Stimulated activated CD4-positive, alpha-beta T cell treated with anti-CD3 and anti-CD28 coated beads, Interleukin-1b, Interleukin-23, amount 100 ng/mL, for 4 hours (primary cell): ENCODE measurements at places on chromosomes 2 and 18.

- DNase-seq = no peak
Observed at GRCh38 chr2:20674974-20675679, 8.2 kb downstream of the GDF7 start.

GRCh38 chr18:67919316-67919715, 402.8 kb upstream of the DSEL start:
- DNase-seq = no peak

GRCh38 chr2:208049441-208049840, 24.1 kb upstream of the PLEKHM3 start:
- no peak for DNase-seq

- no peak for DNase-seq
Observed at GRCh38 chr2:76378140-76378539, 667.4 kb upstream of the GCFC2 start.

- DNase-seq = no peak
Observed at GRCh38 chr2:138708682-138709241, 71.4 kb downstream of the NXPH2 start.

DNA sequence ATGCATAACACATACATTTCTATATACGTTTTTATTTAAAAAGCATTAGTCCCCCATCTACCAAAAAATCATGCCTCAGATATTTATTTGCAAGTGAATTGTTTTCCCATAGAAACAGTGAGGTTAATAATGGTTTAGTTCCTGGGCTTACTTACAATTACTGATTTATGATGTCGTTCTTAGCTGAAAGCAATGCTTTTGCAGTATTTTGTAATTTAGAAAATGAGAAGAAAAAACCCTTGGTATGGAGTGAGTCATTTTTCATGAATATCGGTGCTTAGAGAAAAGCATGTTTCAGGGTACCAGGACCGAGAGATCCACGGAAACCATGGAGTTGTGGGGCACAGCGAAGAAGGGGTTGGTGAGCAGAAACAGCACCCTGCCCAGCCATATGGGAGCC, 12.0 kb upstream of the CDK15 start:
- DNase-seq = no peak

GRCh38 chr2:233922471-233922870, 5.3 kb downstream of the TRPM8 start:
- no peak for DNase-seq

DNA sequence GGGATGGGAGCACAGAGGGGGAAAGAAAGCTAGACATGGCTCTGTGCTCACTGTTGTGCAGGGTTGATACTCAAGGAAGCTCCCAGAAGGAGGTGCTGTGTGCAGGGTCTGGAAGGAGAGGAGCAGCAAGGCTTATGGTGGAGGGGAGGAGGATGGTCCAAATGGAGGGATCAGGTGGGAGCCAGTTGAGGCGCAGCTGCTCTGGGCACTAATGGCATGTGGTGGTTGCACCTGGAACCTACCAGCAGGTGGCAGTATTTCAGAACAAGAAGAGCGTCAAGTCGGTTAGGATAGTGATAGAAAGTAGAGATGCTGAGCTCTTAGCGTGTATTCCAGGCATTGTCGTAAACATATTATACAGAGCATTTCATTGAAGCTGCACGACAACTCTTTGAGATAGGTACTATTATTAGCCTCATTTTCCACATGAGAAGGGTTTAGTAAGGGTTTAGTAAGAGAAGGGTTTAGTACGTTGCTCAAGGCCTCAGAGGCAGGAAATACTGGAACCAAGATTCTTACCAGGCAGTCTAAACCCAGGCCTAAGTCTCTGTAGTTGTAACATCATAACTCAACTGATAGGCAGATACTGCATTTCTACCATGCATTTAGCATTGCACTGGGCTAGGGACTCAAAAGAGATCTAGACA, 223.7 kb downstream of the CYP26B1 start:
- peak; percentile 23 for DNase-seq

- no peak for DNase-seq
Observed at GRCh38 chr2:131039535-131039907, 53.7 kb downstream of the FAM168B start.

- no peak for DNase-seq
Observed at GRCh38 chr18:48324651-48325050, 84.5 kb downstream of the ZBTB7C start.

GRCh38 chr2:219073413-219074129, 12.8 kb upstream of the IHH start:
- no peak for DNase-seq

- DNase-seq = no peak
Observed at GRCh38 chr2:207318181-207318628, 152.5 kb upstream of the KLF7 start.

- DNase-seq = no peak
Observed at GRCh38 chr2:228699888-228700287, 518.4 kb upstream of the SPHKAP start.

- DNase-seq = no peak
Observed at GRCh38 chr2:151931756-151932155, 103.5 kb upstream of the ARL5A start.

DNA sequence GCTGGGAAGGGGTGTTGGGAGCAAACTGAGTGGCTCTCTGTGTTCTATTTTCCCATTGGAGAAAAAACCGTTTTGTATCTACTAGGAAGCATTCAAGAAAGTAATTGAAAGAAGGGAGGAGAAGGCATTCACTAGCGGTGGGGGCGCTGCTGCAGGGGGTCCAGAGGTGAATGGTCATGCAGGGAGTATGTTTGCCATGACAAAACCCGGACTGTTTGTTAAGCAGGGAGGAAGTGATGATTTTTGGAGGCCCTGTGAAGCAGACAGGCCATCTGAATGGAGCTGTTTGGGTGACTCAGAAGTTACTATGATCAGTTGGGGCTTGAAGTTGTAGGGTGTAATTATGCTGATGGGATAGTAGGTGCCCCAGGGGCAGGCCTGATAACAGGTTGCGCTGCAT, 7.0 kb downstream of the TAF4B start:
- DNase-seq = no peak

GRCh38 chr2:100720445-100720844, 99.5 kb upstream of the NPAS2 start:
- DNase-seq = no peak

DNA sequence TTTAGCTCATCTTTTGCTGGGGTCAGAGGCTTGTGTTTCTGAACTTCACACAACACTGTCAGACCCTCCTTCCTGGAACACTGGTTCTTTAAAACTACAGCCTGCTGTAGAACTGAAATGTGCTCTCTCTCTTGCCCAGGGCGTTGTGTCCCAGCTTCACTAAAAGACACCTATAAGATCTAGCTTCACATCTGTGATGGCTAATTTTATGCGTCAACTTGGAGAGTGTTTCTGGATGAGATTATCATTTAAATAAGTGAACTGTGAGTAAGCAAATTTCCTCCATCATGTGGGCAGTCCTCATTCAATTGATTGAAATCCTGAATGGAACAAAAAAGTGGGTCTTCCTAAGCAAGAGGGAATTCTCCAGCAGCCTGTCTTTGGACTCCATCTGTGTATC, 140.3 kb downstream of the OSR1 start:
- no peak for DNase-seq

GRCh38 chr2:201520201-201520600, 68.7 kb downstream of the STRADB start:
- no peak for DNase-seq

- DNase-seq = no peak
Observed at GRCh38 chr18:25274926-25275325, 77.0 kb downstream of the ZNF521 start.
